Activated T-cell treated with anti-CD3 and anti-CD28 coated beads, Interleukin-2, amount 50 U/mL, for 4 hours (primary cell): ENCODE measurements at places on chromosomes 5 and 9. TPM values are rescaled to one million over a fixed set of nuclear protein-coding genes. Genes with fewer than 3 reads are reported as not detected.

S1PR3 gene
- 0.58 TPM for total RNA-seq

IL11RA gene
- 8.8 TPM for total RNA-seq

GRCh38 chr9:135910757-135911156, 3.4 kb upstream of the CAMSAP1 start:
- DNase-seq: no peak

GRCh38 chr5:98103807-98104206, 669.7 kb upstream of the RGMB start:
- DNase-seq: no peak

DNA sequence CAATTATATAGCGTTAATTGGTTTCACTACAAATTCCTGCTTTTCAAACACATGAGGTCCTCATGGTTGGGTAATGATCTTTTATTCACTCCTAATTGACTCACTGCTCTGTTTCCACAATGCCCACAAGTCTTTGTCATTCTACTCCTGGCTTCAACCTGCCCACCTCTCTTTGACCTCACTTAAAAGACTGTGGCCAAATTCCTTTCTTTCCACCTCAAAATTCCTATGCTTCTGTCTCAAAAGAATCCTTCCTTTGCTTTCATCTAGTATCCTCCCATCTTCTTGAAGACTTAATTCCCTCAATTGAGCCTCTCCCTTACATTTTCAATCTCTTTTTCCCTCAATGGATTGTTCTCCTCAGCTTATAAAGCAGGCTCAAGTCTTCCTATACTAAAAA, 4.9 kb downstream of the APBA1 start:
- DNase-seq: no peak

DNA sequence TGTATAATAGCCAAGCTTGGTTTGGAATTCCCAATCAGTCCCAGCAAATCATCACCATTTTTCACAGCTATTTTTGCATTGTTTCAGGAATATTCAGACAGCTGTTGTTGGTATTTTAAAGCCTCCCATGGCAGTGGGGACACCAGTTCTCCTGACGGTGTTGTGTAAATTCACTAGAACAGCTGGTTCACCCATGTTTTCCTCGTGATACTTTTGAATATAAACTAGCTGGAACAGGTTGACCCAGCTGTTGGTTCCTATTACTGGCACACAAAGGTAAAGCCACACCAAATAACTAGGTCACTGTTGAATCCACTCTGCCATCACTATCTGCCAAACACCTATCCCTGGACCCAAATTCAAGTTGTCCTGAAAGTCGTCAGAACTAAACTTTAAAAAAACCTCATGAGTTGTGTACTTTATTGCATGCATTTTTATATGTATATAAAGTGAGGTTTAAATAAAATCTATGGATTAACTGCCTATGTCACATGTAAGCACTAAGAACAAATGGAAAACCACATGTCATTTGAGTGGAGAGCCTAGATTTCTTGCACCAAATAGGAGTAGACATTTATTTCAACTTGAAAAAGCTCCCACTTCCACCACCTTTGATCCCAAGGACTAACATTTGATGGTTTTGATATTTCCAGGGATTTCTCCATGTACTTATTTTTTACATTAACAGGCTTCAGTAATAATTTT, 121.9 kb upstream of the PIK3R1 start:
- DNase-seq: no peak

GRCh38 chr9:21404146-21404545, 4.8 kb upstream of the IFNA8 start:
- no peak for DNase-seq

- DNase-seq: no peak
These were observed 31.3 kb downstream of the CPEB4 start for GRCh38 chr5:173919443-173919842.

GRCh38 chr5:138506370-138507306, 36.4 kb downstream of the ETF1 start:
- no peak for DNase-seq

DNA sequence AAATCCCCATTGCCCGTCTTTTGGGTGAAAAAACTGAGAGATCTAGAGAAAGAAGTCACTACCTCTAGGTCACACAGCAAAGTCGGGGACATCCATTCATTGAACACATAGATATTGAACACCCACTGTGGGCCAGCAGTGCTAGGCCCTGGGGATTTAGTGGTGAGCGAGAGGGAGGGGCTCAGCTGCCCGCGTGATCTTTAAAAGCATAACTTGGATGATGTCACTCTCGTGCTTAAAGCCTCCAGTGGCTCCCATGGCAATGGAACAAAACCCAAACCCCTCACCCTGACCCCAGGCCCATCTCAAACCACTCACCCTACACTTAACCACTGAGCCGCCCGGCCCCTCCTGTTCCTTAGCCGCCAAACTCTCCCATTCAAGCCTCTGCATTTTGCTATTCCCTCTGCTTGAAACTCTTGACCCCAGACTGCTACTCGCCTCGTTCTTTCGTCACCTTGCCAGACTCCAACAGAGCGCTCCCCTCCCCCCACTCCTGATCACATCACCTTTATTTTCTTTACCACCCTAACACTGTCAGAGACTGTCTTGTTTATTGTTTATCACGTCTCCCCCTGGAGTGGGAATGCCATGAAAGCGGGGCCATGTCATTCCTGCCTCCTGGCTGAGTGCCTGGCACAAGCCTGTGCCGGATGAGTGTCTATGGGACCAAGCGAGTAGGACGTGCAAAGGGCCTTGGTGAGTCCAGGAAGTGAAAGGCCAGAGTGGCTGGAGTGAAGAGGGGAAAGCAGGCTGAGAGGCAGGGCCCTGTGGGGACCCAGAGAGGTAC, 710 bp upstream of the PIP5KL1 start:
- DNase-seq: no peak

GRCh38 chr5:178115814-178116142, 2.4 kb downstream of the N4BP3 start:
- DNase-seq: no peak

GRCh38 chr9:13665418-13666066, 386.1 kb upstream of the MPDZ start:
- DNase-seq: no peak

DNA sequence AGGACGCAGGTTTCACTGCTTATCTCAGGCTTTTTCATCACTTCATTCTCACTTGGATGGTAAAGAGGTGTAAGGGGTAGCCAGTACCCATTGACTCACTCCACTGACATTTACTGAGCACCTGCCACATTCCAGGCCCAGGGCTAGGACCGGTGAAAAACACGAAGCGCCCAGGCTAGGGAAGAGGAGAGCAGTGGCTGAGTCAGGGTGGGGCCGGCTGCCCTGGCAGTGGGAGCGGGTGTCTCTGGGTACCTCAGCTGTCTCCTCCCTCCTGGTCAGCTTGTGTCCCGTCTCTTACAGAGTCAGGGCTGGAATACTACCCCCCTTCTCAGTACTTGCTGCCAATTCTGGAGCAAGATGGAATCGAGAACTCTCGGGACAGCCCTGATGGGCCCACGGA, 22.2 kb downstream of the LRSAM1 start:
- DNase-seq: no peak

DNA sequence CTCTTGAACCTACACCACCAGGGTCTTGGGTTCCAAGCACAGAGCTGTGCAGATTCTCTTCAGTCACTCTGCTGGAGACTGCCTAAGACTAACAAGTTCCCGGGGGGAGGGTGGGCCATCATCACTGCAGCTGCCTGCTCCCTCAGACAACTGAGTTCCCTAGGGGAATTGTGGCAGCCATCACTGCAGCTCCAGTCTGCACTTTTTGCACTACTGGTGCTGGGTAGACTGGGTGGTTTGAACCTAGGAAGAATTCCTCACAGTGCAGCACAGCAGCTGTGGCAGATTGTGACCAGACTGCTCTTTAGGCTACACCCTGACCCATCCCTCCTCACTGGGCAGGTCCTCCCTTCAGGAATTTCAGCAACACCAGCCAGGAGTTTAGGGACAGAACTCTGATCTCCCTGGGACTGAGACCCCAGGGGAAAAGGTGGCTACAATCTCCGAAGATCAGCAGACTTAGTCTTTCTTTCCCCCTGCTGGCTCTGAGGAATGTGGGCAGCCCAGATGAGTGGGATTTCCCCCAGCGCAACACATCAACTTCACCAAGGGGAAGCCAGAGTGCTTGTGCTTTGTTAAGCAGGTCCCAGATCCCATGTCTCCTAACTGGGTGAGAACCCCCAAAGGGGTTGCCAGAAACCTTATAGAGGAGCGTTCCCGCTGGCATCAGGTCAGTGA, 30.9 kb upstream of the RGMB start:
- DNase-seq: no peak
